ENCODE measurements at places on chromosomes 3 and 15. TPM values are rescaled to one million over a fixed set of nuclear protein-coding genes. Genes with fewer than 3 reads are reported as not detected.

Gene ALS2CL
- total RNA-seq = 1.3 TPM

Gene ALPK3
- 0.57 TPM for total RNA-seq

Gene COPS2
- total RNA-seq = 50.8 TPM

Gene PLSCR4
- total RNA-seq = 23.4 TPM

Gene ST8SIA2
- total RNA-seq = not detected

Gene AQP9
- under 0.01 TPM for total RNA-seq

Gene ANKUB1
- total RNA-seq = not detected

Gene TGM4
- total RNA-seq = not detected

Gene ZPLD1
- 0.14 TPM for total RNA-seq

Gene PLIN1
- not detected for total RNA-seq

Gene TF
- 0.44 TPM for total RNA-seq

Gene TMCO5A
- not detected for total RNA-seq

Gene SAMD7
- total RNA-seq = not detected

Gene EIF4G1
- total RNA-seq = 351 TPM

Gene GOLGA6B
- total RNA-seq = not detected

Gene P3H2
- total RNA-seq = 14.4 TPM

Gene RLBP1
- total RNA-seq = not detected

Measured in placental pericyte (primary cell).